Motor neuron (in vitro differentiated cells): ENCODE measurements at places on chromosomes 5 and 9. TPM values are rescaled to one million over a fixed set of nuclear protein-coding genes. Genes with fewer than 3 reads are reported as not detected.

The C9orf72 gene
- 46.9 and 56.6 TPM in 2 replicates for total RNA-seq

The ACTBL2 gene
- 0.19 TPM in 1 of 2 replicates, not detected in the other for total RNA-seq

The ZNF354B gene
- total RNA-seq: 12.1 and 12.2 TPM in 2 replicates

The HACD4 gene
- 2.4 and 3.4 TPM in 2 replicates for total RNA-seq

The MAP1B gene
- 452 and 486 TPM in 2 replicates for total RNA-seq

The SNCAIP gene
- 16.5 and 22.3 TPM in 2 replicates for total RNA-seq

The FOXD4L6 gene
- not detected in 2 replicates for total RNA-seq

The PFN3 gene
- not detected in 2 replicates for total RNA-seq

The DMRT3 gene
- total RNA-seq: 0.34 and 0.95 TPM in 2 replicates

The FBXW11 gene
- total RNA-seq: 58.1 and 61.0 TPM in 2 replicates

The TMEFF1 gene
- total RNA-seq: not detected in 2 replicates

The QRFP gene
- 2.4 and 3.0 TPM in 2 replicates for total RNA-seq

The ARHGEF37 gene
- total RNA-seq: 11.5 and 11.8 TPM in 2 replicates

The PLCXD3 gene
- total RNA-seq: 1.4 and 1.6 TPM in 2 replicates

The TERT gene
- total RNA-seq: 0.38 and 0.50 TPM in 2 replicates

The SMC2 gene
- total RNA-seq: 26.7 and 29.8 TPM in 2 replicates
